ENCODE measurements at places on chromosomes 11 and 22.

GRCh38 chr22:25900880-25901279 lies 158.9 kb downstream of the MYO18B start:
- DNase-seq = no peak

GRCh38 chr22:21759646-21760376 lies 24.2 kb upstream of the YPEL1 start:
- DNase-seq = no peak

GRCh38 chr11:118746988-118747585 lies 43.9 kb downstream of the DDX6 start:
- DNase-seq = no peak

DNA sequence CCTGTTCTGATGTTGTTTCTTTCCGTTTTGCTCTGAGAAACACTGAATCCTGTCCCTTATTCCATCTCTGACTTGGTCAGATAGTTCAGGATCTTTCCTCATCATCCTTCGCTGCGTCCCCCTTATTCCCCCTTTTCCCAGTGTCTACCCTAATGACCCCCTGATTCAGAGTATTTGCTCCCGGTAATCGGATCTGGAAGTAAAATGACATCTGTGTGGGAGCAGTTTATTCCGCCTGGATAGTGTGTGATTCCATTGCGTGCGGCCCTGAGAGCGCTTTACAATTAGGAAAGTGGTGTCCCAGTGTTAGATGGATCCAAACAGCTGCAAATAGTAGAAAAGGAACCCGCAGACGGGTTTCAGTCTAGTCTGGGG lies 606 bp downstream of the DRG1 start:
- no peak for DNase-seq

GRCh38 chr11:123704341-123704740 lies 37.1 kb downstream of the ZNF202 start:
- no peak for DNase-seq

DNA sequence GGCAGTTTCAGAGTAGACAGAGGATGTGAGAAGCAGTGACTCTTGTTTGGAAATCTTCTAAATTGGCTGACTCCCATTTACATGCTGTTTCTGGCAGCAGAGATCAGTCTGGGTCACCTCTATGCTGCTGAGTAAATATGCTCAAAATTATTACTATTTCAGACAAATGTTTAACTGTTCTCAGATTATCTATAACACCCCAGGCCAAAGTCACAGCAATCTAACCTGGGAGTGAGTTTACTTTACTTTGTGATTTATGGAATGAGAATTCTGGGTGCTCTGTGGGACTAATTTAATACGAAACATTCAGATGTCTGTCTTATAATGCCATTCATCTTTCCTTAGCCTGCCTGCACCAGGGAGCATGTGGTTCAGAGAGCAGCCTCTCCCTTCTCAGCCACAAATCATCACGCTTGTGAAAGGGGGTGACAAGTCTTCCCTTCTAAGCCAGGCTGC lies 282.5 kb upstream of the MPPED2 start:
- DNase-seq = no peak

GRCh38 chr11:1834062-1834610 lies 654 bp upstream of the SYT8 start:
- no peak for DNase-seq

GRCh38 chr22:45952553-45952952 lies 24.4 kb downstream of the WNT7B start:
- DNase-seq = no peak

- DNase-seq = no peak
Observed at GRCh38 chr22:19892257-19892879, 37.7 kb upstream of the GNB1L start.
